ENCODE measurements at places on chromosomes 3 and 15.

DNA sequence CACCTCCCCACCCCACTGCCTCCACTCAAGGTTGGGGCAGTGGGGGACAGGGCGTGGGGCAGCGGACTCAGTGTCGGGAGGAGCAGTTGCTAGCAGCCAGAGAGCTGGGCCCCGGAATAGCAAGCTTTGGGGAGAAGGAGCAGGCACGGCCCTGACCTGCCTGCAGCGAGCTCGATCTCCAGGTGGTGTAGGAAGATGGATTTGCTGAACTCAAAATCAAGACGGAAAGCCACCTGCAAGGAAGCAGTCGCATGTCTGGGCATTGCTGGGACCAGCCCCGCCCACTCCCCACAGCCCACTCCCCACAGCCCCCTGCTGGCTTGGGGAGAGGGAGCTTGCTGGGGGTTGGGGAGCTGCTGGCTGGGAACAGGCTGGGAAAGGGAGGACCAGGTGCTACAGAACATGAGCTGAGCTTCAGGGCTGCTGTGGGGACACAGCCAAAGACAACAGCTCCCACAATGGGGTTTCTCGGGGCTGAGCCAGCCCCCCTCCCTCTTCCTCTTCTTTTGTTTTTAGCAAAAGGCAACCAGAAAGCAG is 38.0 kb downstream of the FEM1B start:
- DNase-seq: no peak

DNA sequence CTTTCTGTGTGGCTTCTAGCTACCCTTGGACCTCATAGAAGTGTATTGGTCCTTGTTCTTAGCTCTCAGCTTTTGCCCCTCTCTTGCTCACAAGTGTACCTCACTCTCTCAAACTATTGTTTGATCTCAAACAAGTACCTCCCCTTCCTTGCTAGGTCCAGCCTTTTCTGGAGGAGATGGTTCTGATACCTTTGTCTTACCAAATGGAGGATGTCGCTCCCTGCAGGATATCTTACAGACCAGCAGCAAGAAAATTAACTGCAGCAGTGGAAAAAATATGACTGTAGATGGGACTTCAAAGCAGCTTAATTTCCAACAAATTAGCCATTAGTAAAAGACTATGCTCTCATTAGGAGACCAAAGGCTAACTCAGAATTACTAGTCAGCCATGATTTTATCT is 388.1 kb upstream of the ROBO2 start:
- no peak for DNase-seq

DNA sequence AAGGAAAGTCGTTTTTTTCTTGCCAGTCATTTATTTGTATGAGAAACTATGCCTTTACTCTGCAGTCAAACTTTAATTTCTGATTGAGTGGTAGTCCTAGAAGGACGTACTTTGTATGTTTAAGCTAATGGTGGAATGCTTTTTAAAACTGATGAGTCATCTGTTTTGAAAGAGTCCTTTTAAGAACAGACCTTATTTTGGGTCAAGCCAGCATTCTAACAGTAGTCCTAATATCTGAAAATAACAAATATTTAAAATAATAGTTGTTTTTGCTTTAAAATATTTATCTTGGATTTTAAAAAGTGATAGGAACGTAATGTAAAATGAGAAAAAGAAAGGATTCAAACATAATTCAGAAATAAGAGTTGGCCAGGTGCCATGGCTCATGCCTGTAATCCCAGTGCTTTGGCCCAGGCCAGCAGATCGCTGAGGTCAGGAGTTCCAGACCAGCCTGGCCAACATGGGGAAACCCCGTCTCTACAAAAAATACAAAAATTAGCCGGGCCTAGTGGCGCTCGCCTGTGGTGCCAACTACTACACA is 1.3 kb upstream of the LRRC58 start:
- DNase-seq: no peak

GRCh38 chr3:161395115-161396012 is 24.0 kb upstream of the SPTSSB start:
- no peak for DNase-seq

DNA sequence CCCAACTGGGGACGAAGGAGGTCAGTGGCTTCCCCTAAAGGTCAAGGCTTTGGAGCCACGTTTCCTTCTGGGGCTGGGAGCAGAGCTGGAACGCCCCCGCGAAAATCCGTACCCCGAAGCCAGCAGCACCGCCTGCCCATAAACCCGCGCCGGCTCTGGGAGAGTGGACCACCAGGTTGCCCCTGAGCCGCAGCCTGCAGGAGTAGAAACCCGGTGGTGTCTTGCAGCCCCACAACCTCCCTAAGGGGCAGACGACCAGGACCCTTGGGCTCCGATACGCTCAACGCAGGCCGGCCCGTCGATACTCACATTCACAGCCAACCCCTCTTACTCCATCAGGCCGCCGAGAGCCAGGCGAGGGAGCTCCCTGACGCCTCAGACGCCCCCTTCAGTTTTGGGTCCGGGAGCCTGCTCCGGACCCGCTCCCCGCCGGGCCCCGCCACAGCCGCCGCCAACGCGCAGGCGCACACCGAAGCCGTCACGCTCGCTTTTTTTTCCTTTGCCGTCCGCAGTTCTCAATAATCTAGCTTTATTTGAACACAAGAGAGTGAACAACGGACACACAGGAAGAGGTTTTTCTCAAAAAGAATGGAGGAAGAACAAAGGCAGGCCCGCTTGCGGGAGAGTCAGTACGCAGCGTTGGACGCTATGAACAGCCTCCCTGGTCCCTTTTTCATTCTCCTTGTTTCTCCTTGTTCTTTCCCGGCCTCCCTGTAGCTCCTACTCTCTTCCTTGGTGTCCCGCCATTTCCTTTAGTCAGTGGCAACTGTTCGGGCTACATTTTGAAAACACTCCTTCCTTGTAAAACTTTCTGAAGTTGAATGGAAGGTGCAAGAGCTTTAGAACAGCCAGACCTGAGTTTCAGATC is at the start of gene ZNF106:
TSS of gene ZNF106 (minus strand) at position 471 of the 868 bp plus-strand sequence. CDS start 18,852 bp downstream, outside the sequence.
- DNase-seq: peak; percentile 79

GRCh38 chr15:39788108-39788507 is 5.5 kb upstream of the FSIP1 start:
- no peak for DNase-seq

DNA sequence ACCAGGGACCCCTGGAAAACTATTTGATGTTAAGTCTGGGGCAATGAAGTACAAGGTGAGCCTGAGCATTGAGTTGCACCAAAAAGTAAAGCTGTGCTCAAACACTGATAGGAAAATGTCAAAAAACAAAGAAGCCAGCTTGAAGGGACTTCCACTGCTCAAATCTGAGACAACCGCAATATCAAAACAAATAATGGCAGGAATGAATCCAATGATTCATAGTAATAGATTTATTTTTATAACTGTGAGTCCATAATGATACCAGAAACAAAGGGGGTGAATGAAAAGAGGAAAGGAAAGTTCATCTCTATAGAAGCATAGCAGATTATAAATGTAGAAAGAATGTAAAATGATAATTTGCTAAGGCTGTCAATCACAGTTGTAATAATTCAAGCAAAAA is 237.3 kb upstream of the ZBTB20 start:
- no peak for DNase-seq

DNA sequence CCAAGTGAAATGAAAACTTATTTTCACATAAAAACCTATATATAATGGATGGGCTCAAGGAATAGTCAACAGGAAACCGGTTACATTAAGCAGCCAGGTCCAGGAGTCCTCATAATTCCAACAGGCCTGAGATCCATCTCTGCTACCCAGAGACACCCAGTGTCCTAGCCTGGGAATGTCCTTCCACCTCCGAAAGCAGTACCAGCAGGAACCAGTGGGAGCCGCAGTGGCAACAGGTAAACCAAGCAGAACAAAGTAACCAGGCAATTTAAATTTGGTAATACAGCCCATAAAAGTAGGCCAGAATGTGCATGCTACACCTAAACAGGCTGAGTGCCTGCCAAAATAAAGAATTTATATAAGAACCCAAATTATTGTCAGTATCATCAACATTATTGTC is 195.6 kb downstream of the ZBBX start:
- no peak for DNase-seq

DNA sequence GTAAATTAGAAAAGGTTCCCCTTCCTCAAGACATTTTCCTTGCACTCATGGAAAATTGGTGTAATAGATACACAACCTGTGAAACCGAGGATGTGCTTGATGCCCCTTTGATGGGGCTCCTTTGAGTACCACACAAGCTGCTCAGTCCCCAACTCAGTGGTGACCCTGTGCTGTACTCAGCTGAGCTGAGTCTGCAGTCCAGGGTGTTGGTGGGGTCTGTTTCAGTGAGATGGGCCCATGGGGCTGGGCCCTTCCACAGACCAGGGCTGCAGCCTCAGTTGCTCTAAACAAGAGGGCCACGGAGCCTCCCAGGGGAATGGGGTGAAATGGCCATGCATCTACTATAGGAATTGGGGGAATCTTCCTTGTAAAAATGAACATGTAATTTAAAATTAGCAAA is 39.3 kb downstream of the KY start:
- DNase-seq: no peak

- no peak for DNase-seq
These were observed 13.4 kb upstream of the ZNF639 start for GRCh38 chr3:179309225-179310078.

- DNase-seq: no peak
These were observed 586.0 kb upstream of the TGFBR2 start for GRCh38 chr3:30020380-30020779.

- no peak for DNase-seq
These were observed 21.2 kb downstream of the DUOX1 start for GRCh38 chr15:45150997-45151396.

GRCh38 chr3:77079988-77080610 is 40.2 kb downstream of the ROBO2 start:
- no peak for DNase-seq

GRCh38 chr3:44330444-44330843 is 8.1 kb upstream of the TCAIM start:
- DNase-seq: no peak

DNA sequence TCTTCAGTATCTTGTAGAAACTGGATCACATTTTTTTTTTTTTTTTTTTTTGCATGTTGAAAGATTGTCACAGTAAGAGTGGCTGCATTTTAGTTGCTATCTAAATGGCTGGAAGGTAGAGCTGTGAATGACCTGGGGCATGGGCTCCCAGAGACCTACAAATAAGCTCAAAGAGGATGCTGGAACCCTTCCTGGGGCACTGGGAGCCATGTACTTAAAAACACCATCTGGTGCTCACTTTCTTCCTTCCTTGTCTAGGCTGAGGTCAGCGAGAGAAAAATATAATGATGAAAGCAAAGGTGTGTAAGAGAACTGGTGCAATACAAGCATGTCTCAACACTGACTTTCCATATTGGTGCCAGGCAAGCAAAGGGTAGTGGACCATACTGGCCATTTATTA is 323.9 kb downstream of the SV2B start:
- DNase-seq: no peak

GRCh38 chr3:190252080-190252479 is 70.2 kb downstream of the CLDN1 start:
- DNase-seq: no peak

- no peak for DNase-seq
These were observed 6.7 kb downstream of the CEMIP start for GRCh38 chr15:80785811-80786354.

DNA sequence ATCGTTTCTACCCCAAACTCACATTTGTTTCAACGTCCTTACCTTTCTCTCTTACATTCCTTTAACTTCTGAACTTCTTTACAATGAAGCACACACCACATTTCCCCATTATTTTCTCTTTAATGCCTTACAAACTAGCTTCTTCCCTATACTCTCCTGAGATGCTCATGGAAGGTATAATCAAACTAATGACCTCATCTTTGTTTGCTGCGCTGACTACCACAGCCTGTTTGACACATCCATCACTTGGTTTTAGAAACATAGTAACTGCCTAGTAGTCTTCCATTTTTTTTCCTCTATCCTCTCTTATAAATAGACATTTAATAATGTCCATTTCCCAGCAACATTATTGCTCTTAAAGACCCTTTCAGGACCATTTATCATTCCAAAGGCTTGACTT is 230.5 kb upstream of the LRTM1 start:
- no peak for DNase-seq

DNA sequence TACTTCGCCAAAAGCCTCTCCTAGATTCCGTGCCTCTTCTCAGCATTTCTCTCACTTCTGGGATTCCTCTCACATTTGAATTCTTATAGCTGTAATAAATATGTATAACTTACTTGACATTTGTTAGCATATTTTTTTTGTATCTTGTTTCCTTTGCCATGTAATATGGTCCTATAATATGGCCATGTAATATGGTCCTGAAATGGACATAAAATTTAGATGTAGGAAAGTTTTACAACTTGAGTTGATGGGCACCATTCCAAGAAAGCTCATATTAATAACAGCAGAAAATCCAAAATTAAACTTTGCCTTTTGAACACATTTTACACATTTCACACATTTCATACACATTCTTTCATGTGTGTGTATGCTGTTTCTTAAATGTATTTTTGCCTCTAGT is 480.6 kb downstream of the RBMS3 start:
- no peak for DNase-seq

DNA sequence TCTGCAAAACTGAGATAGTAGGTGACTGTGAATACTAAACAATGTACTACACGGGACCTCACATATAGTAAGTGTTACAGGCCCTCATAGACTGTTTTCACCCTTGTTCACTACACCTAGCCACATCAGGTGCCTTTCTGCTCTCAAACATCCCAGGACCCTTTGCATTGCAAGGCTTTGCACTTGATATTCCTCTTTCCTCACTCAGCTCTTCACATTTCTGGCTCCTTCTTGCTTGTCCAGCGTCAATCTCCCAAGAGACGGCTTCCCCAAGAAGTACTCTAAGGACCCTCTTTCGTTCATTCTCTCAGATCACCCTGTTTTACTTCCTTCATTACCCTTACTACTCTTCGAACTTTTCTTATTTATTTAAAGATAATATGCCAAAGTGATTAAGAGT is 10.0 kb downstream of the DENND4A start:
- no peak for DNase-seq

DNA sequence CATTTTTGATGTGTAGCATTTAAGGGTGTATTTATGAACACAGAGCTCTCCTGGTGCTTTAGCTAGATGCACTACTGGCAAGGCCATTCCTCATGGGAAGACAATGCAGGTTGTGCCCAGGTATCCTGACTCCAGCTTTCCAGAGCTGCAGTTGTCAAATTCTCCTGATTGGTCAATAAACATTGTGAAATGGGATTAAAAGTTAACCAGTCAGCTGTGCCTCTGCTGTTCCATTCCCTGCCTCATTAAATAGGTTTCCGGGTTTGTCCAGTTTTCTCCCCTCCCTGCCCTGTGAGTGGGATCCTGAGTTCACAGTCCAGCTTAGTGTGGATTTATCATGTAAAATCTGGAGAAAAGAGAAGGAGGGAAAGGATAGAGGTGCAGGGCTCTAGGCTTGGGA is 207.3 kb downstream of the SQOR start:
- no peak for DNase-seq

DNA sequence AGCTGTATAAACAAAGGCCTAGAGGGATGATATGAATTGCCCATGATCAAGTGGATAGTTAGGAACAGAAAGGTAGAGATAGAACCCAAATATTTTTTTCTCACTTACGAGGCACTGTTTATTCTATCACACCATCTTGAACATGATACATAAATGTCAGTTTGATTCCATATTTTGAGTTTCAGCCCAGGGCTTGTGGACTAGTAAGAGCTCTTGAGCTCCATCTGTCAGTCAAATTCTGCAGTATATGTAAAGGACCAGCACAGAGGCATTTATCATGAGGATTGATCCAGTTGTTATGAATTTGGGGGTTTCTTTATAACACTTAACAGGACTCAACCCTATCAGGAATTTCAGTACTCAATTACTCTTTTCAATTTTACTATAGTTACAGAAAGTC is 4.8 kb downstream of the SLC27A2 start:
- DNase-seq: no peak

- DNase-seq: no peak
These were observed 66.0 kb upstream of the CMSS1 start for GRCh38 chr3:99751649-99752048.

- DNase-seq: no peak
These were observed 38.9 kb downstream of the ACAP2 start for GRCh38 chr3:195403841-195404408.

- DNase-seq: no peak
These were observed 28.6 kb upstream of the MINAR1 start for GRCh38 chr15:79403501-79403900.
